ENCODE measurements at places on chromosomes 6 and 20.

DNA sequence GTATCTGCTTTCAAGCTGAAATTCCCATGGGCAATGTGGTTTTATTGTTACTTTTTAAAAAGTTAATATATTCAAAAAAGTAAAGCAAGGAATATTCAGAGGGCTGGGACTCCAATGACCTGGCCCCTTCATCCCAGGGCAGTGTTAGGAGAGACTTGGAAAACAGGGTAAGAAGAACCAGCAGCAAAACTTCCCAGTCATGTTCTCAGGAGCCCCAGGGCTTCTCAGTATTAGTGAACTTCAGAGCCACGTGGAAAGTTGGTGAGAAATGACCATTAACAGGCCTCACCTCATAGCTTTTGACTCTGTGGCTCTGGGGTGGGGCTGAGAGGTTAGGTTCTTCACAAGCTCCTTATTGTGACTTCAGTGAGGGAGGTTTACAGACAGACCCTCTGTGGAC, 230.4 kb upstream of the KCNG1 start:
- DNase-seq = no peak

GRCh38 chr6:113870917-113871316, 13.8 kb downstream of the MARCKS start:
- no peak for DNase-seq

- no peak for DNase-seq
Measured at GRCh38 chr20:33172781-33173180, 4.8 kb downstream of the BPIFA2 start.

DNA sequence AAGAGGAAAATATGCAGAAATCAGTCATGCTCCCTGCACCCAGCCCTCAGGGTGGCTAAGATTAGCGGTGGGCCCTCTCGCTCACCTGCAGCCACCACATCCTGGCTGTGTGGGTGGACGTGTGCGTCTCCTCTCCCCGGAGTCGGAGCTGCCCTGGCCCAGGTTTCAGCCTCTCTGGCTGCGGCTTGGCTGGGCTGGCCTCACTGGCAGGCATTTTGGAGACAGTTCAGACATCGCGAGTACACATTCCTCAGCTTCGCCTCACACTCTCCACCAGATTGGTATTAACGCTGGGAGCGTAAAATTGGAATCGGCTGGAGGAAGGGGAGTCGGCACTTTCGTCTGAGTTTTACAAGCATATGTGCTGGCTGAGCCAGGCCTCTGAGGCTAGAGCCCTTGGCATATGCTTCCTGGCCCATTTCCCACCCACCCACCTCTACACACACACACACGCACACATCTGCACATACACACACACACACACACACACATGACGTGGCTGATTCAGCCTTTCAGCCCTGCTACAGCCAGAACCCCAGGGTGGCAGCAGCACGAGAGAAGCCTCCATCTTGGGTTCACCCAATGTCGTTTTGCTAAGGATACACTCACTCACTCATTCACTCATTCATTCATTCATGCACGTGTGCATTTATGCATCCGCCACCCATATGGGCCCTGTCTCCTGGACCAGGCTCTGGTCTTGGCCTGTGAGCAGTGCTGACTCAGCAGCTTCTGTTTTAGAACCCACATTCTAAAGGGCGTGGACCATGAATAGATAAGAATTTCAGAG, 42.9 kb downstream of the BCAS4 start:
- DNase-seq = no peak

DNA sequence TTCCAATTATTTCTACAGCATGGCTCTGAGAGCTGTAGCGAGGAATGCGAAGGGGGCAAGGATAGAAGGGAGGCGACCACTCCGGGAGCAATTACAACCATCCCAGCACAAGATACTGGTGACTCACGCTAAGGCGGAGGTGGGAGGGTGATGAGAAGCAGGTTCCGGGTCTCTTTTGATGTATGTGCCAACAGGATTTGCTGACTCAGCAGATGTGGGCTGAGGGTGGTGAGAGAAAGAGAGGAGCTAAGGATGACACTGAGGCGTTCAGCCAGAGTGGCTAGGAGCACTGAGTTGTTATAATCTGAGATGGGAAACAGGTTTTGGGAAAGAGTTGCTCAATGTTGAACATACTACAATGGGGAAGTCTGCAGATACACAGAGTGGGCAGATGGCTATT, 9.3 kb upstream of the TXNDC5 start:
- peak; percentile 60 for DNase-seq
